ENCODE measurements at places on chromosomes 1 and 21. TPM values are rescaled to one million over a fixed set of nuclear protein-coding genes. Genes with fewer than 3 reads are reported as not detected.

Gene KCNK2
- not detected for total RNA-seq

Gene SPATC1L
- 9.3 TPM for total RNA-seq

Gene SMIM12
- total RNA-seq: 29.8 TPM

DNA sequence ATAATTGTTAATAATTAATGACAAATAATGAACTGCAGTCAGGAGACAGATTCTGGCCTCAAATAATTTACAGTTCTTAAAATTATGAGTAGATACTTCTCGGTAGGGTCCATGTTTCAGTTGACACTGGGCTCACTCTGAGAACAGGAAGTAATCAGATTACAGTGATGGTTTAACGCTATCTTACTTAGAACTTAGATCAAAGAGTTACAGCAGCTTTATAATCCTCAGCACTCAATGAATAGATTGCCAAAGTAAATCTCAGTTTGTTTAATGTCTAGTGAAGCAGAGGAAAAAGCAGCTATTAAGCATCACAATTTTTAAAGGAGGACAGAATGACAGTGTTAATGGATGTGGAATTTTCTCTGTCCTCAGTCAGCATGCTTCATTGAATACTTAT, 79.6 kb downstream of the PDE4B start:
- no peaks in the 10 kb centered on the region for H3K27me3 ChIP-seq
- H3K36me3 ChIP-seq: no peaks in the 10 kb centered on the region
- no peak overlapping the region for H3K4me3 ChIP-seq
- H3K27ac ChIP-seq: no peak overlapping the region
- no peaks in the 10 kb centered on the region for H3K4me1 ChIP-seq
- DNase-seq: no peak

- H3K4me3 ChIP-seq: no peak overlapping the region
- DNase-seq: no peak
- H3K36me3 ChIP-seq: no peaks in the 10 kb centered on the region
These were observed 33.9 kb downstream of the SOX13 start for GRCh38 chr1:204106825-204107224.

DNA sequence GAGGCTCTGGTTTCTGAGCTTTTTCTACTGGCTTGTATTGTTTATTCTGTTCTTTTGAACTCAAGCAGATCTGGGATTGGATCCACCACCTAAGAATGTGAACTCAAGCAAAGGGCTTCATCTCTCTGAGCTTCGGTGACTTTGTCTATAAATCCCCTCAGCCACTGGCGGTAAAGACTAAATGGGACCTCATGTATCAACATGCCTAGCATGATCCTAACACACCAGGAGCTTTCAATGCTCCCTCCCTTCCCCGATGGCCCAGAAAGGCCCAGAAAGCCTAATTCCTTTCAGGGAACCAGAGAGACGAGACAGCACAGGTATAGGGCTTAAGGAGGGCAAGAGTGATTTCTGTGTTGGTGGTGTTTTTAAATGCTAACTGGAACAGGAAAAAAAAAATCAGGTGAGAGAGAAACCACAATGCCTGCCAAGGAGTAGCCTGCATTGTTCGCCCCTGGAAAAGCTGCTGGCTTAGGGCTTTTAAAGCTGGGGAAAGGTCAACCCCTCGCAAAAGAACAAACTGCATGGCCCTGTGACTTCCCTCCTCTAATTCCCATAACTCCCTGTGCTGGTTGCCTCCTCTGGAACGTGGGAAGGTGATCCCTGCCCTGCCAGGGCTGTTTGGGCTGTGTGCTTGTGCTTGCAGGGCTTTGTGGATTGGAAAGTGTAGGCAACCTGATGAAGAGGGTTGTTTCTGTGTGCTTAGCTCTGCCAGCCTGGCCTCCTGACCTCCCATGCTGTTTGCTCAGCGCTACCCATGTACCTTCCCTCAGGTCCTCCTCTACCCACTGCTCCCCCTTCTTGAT, 147.0 kb downstream of the PLPP3 start:
- no peak for DNase-seq
- H3K4me1 ChIP-seq: no peaks in the 10 kb centered on the region
- H3K36me3 ChIP-seq: no peaks in the 10 kb centered on the region
- no peak overlapping the region for H3K4me3 ChIP-seq

DNA sequence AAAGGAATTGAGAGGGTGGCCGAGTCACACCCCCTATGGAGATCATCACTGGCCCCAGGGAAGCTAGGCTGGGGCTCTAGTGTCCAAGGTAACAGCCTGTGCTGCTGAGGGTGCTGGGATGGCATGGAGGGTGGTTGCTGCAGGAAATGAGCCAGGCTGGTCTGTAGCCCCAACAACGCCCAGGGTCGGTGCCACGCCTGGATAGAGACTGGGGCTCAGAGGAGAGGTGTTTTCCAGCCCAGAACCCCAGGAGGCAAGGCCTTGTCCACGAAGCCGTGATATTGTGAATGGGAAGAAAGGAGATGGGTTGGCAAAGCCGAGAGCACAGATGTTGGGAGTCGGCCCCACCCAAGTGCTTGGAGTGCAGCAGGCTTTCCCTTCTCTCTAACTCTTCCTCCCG, 68.9 kb upstream of the ACTRT2 start:
- no peaks in the 10 kb centered on the region for H3K36me3 ChIP-seq
- peaks cover 34% of the 10 kb centered on the region for H3K27me3 ChIP-seq
- no peak overlapping the region for H3K4me3 ChIP-seq

DNA sequence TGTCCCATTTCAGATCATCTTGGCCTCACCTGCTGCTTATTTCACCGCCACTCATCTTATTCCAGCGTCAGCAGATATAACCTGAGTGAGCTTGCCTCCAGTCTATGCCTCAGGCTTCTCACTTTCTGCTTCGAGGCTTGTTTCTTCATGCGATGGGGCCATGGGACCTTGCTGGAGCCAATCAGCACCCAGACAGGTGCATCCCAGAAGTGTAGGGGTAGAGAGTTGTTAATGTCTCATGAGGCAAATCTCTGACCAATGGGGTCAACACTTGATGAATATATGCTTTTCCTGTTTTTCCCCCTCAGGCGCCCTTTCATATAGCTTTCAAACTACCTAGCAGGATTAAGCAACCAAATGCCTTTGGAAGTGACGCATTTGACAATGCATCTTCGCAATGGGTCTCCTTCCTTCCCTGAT, 935 bp upstream of the YIPF1 start:
- no peak overlapping the region for H3K4me3 ChIP-seq
- H3K27me3 ChIP-seq: peaks cover 2% of the 10 kb centered on the region
- H3K27ac ChIP-seq: peak overlapping the region; percentile 61
- no peak for DNase-seq
- no peaks in the 10 kb centered on the region for H3K36me3 ChIP-seq

DNA sequence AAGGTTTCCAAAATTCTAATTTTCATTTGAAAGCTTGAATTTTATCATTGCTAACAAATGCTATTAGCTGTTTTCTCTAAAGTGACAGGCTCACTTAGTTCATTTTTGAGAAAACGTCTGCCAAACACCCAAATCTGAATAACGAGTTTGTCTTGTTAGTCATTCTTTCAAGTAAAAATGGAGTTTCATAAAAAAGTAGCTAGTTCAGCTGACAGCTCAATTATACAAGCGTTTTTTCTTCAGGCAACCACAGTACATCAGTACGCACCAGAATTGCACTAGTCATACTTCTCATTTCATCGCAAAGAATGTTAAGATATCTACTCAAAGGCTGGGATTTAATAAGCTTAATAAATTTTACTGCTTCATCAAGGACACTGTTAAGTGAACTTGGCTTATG, 72.3 kb upstream of the SLFNL1 start:
- H3K4me1 ChIP-seq: no peaks in the 10 kb centered on the region
- no peaks in the 10 kb centered on the region for H3K36me3 ChIP-seq
- no peak for DNase-seq
- H3K27ac ChIP-seq: no peak overlapping the region
- H3K27me3 ChIP-seq: no peaks in the 10 kb centered on the region

DNA sequence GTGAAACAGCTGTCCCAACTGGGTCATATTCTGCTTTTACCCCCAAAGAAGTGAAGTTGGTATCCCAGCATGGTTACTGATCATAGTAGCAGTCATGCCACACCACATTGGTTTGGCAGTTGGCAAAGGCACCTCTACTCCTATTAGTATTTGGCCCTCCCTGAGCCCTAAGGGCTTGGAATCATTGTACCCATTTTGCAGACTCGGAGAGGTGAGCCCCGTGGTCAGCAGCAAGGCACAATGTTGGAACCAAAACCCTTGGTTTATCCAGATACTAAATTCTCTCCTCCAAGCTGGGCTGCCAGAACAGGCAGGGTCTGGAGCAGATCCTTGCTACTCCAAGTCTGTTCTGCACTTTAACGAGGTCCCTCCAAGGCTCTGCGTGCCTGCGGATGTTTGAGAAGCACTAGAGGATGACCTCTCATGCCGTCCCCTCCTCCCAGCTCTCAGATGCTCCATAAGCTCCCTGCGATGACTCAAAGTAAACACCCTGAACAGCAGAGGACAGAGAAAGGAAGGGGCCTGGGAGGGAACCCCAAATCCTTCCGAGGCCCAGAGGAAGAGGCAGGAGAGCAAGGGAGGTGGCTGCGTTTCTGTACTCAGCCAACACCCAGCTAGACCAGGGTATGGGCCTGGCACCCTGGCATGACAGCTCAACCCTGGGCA, 89.3 kb downstream of the PAX7 start:
- no peak overlapping the region for H3K27ac ChIP-seq
- no peak overlapping the region for H3K4me3 ChIP-seq
- no peak for DNase-seq
- no peaks in the 10 kb centered on the region for H3K36me3 ChIP-seq
- no peaks in the 10 kb centered on the region for H3K4me1 ChIP-seq
- H3K27me3 ChIP-seq: peaks cover 85% of the 10 kb centered on the region

GRCh38 chr1:228074954-228075730, 7.4 kb upstream of the ARF1 start:
- H3K4me1 ChIP-seq: peaks cover 11% of the 10 kb centered on the region
- H3K36me3 ChIP-seq: no peaks in the 10 kb centered on the region
- no peak for DNase-seq
- no peaks in the 10 kb centered on the region for H3K27me3 ChIP-seq
- no peak overlapping the region for H3K27ac ChIP-seq

- no peak for DNase-seq
- H3K27ac ChIP-seq: no peak overlapping the region
- H3K27me3 ChIP-seq: no peaks in the 10 kb centered on the region
These were observed 43.4 kb downstream of the WDR64 start for GRCh38 chr1:241695246-241696171.

GRCh38 chr1:76075188-76075489, 593 bp downstream of the ST6GALNAC3 start:
- no peaks in the 10 kb centered on the region for H3K36me3 ChIP-seq
- H3K27me3 ChIP-seq: no peaks in the 10 kb centered on the region
- no peak overlapping the region for H3K27ac ChIP-seq
- DNase-seq: no peak

All from T-cell (primary cell).